ENCODE measurements at places on chromosomes 2 and 18.

DNA sequence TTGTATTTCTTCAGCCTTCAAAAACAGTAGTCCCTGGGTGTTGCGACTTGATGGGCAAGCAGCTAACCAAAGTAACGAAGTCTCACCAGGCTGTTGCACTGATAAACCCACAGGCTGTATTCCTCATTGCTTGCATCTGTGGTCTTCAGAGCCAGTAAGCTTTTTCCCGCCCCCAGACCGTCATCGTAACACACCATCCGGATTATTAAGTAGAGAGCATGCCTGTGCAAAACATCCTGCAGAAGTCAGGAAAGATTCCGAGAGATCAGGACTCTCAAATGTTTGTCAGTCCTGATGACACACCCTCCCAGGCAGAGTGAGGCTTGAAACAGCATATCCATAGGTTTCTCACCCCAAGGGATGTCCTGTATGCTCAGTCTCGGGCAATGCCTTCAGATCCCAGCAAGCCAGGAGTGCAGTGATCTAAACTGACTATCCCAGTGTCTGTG lies 15.9 kb downstream of the ITGB1BP1 start:
- DNase-seq = peak; percentile 78

- no peak for DNase-seq
Measured at GRCh38 chr2:149039213-149039724, 770 bp downstream of the LYPD6B start.

DNA sequence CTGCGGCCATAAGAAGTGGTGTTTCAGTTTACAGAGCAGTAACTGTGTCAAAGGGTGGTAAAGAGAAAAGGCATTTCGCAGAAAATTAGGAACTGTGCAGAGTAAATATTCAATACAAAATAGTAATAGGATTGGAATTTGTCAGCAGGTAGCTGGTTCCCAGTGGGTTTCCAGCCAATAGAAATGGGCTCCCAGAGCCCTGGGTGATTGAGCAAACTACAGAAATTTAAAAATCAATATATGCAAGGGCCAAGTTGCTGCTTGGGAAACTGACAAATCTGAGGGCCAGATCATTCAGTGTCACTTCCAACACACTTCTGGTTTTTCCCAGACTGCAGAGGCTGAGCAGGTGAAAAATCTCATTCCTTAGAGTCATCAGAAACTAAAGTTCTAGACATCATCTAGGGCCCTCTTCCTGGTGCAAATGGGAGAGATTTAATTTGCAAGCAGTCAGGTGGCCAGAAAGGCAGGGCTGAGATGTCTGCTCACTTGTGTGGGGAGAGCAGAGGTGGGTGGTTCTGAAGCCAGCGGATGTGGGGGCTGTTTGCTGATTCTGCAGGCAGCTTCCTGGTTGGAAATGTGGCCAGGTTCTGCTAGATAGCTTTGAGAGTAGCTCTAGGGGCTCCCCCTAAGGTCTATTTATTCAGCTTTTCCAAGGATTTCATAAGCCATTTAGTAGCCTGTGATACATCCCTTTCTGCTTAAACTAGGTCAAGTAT lies 182.4 kb downstream of the NCK2 start:
- no peak for DNase-seq

- DNase-seq = no peak
Measured at GRCh38 chr2:183872131-183872530, 726.2 kb upstream of the ZNF804A start.

DNA sequence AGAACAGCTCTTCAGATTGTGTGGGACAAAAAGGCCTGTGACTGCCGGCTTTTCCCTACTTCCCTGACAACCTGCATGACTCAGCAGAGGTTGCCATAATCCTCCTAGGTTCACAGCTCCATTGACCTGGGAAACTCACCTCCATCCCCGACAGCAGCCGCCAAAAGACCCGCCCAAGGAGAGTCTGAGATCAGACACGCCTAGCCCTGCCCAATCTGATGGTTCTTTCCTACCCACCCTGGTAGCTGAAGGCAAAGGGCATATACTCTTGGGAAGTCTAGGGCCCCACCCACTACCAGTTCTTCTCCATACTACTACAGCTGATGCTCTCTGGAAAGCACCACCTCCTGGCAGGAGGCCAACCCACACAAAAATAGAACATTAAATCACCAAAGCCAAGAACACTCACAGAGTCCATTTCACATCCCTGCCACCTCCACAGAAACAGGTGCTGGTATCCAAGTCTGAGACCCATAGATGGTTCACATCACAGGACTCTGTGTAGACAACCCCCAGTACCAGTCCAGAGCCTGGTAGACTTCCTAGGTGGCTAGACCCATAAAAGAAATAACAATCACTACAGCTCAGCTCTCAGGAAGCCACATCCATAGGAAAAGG lies 140.6 kb downstream of the NETO1 start:
- no peak for DNase-seq

Data from iris pigment epithelial cell (primary cell).